Activated CD8-positive, alpha-beta memory T cell treated with anti-CD3 and anti-CD28 coated beads, Interleukin-2, amount 10 ng/mL, durations not matched to agents 7 days and 5 days (primary cell): ENCODE measurements at places on chromosomes 7 and 10. TPM values are rescaled to one million over a fixed set of nuclear protein-coding genes. Genes with fewer than 3 reads are reported as not detected.
A peak's percentile ranks its signal among the peaks of the same experiment; 100 is the strongest.

GRCh38 chr10:116602648-116603400 lies 12.1 kb downstream of the PNLIPRP1 start:
- H3K36me3 ChIP-seq: no peaks in the 10 kb centered on the region
- DNase-seq: no peak
- H3K4me3 ChIP-seq: no peak overlapping the region
- H3K4me1 ChIP-seq: no peaks in the 10 kb centered on the region
- H3K27me3 ChIP-seq: no peaks in the 10 kb centered on the region

DNA sequence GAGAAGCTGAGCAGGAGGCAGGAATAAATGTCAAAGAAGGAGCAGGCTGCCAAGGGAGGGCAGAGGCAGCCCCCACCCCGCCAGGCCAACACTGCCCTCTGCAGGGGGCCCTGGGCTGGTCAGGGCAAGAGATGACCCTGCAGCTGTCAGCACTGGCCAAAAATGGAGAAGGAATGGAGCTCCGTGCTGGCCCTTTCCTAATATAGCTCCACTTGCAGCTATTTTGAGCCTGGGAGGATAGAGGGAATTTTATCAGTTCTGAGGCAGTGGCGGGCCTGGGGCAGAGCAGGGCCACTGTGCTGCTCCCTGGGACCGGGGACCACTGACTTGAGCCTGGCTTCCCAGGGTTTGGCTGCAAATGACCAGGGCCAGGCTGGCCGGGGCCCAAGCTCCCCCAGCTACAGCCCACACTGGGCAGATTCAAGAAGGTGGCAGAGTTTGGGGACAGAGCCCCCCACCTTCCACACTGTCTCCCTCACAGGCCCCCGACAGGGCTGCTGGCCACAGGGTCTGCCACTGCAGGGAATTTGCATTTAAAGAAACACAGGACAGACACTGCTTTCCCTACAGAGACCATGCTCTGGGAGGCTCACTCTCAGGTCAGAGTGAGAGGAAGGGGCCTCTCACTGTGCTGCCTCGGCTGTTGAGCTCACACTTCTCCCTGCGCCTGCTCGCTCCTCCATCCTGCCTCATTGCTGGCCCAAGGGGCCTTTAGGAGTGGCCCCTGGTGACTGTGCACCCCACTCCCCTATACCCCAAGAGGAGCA lies 16.2 kb downstream of the LDB3 start:
- no peak for DNase-seq
- no peak overlapping the region for H3K4me3 ChIP-seq
- peaks cover 4% of the 10 kb centered on the region for H3K4me1 ChIP-seq
- no peak overlapping the region for H3K27ac ChIP-seq
- H3K36me3 ChIP-seq: no peaks in the 10 kb centered on the region

DNA sequence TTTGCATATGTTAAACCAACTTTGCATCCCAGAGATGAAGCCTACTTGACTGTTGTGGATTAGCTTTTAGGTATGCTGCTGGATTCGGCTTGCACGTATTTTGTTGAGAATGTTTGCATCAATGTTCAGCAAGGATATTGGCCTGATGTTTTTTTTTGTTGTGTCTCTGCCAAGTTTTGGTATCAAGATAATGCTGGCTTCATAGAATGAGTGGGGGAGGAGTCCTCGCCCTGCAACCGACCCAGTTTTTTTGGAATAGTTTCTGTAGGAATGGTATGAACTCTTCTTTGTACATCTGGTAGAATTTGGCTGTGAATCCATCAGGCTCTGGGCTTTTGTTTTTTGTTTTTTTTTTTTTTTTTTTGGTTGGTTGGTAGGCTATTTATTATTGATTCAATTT lies 147.9 kb downstream of the AHR start:
- DNase-seq: no peak
- H3K27ac ChIP-seq: no peak overlapping the region
- no peak overlapping the region for H3K4me3 ChIP-seq
- no peaks in the 10 kb centered on the region for H3K4me1 ChIP-seq
- H3K36me3 ChIP-seq: peaks cover 6% of the 10 kb centered on the region

FAM25C gene
- not detected for total RNA-seq

ADARB2 gene
- total RNA-seq: not detected

DNA sequence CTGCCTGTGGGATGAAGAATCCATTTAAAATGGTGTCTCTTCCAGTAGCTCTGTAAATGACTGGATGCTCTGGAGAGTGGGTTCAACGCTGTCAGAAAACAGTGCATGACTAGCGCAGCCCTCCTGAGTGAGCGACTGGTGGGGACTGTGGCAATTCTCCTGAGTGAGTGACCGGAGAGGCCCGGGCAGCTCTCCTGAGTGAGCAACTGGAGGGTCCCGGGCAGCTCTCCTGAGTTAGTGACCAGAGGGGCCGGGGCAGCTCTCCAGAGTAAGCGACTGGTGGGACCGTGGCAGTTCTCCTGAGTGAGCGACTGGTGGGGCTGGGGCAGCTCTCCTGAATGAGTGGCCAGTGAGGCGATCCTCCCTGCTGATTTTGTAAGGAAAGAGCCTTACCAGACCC lies 85.5 kb downstream of the WDR37 start:
- peaks cover 3% of the 10 kb centered on the region for H3K36me3 ChIP-seq
- peaks cover 45% of the 10 kb centered on the region for H3K27me3 ChIP-seq
- DNase-seq: peak; percentile 26
- H3K4me1 ChIP-seq: no peaks in the 10 kb centered on the region
- H3K4me3 ChIP-seq: no peak overlapping the region

HOXA1 gene
- total RNA-seq: 0.76 TPM

DNA sequence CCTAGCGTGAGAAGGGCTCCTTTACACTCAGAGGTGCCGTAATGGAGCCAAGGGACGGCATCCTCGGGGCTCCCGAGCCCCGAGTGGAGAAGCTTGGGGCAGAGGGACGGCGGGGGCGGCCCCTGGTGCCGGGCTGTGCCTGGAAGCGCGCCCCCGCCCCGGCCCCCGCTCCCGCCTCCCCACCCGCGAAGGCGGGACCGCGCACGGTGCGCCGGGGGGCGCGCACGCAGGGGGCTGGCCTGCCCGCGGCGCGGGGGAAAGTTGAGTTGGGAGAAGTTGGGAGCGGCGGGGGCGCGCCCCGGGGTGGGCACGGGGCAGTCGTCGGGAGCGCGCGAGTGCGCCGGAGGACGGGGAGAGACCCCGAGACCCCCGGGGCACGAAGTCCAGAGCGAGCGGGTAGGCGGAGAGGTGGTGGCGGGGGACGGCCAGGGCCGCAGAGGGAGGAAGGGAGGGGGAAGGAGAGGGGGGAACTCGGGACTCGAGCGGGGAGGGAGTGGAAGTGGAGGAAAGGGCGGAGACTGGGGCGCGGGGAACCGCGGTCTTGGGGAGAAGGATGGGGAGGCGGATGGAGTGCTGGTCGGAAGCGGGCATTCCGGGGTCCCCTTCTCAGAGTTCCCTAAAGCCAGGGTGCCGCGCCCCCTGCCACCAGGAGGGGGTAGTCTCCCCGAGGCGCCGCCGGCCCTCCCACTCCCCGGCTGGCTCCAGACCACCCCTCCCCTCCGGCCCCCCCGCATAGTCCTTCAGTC lies at the start of gene SLC4A2:
TSS of gene SLC4A2 (plus strand) at position 223 of the 746 bp plus-strand sequence. CDS start 2,399 bp downstream, outside the sequence.
- peak within 1 kb of the TSS; percentile 97 for H3K27ac ChIP-seq
- no peaks in the 10 kb centered on the region for H3K36me3 ChIP-seq
- DNase-seq: peak; percentile 78
- H3K4me1 ChIP-seq: peaks cover 34% of the 10 kb centered on the region

TSPAN33 gene
- total RNA-seq: 15.2 TPM

DNA sequence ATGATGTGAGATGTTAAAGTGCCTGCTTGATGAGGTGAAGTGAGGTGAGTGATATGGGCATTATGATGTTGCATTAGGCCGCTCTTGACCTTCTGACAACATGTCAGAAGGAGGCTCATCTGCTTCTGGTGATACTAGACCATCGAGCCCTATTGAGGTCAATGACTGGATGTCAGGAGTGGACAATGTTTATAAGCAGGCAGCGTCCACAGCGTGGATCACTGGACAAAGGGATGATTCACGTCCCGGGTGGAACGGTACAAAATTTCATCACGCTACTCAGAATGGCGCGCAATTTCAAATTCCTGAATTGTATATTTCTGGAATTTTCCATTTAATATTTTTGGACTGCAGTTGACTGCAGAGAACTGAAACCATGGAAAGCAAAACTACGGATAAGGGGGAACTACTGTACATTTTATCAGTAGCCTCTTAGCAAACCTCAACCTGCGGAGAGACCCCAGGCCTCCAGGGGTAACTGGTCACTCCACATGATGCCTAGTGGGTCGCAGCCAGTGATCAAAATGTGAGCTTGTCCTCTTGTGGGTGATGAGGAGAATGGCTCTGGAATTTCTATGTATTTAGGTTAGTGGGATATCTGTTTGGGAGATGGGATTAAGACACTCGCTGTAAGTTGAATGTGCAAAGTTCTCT lies 5.7 kb upstream of the ZCCHC24 start:
- DNase-seq: no peak
- H3K4me3 ChIP-seq: no peak overlapping the region
- H3K27me3 ChIP-seq: peaks cover 44% of the 10 kb centered on the region
- H3K27ac ChIP-seq: no peak overlapping the region
- H3K36me3 ChIP-seq: no peaks in the 10 kb centered on the region

- no peak overlapping the region for H3K4me3 ChIP-seq
- H3K36me3 ChIP-seq: no peaks in the 10 kb centered on the region
- no peak overlapping the region for H3K27ac ChIP-seq
- no peak for DNase-seq
- no peaks in the 10 kb centered on the region for H3K4me1 ChIP-seq
Observed at GRCh38 chr7:1761097-1761496, 91.0 kb downstream of the ELFN1 start.

DNA sequence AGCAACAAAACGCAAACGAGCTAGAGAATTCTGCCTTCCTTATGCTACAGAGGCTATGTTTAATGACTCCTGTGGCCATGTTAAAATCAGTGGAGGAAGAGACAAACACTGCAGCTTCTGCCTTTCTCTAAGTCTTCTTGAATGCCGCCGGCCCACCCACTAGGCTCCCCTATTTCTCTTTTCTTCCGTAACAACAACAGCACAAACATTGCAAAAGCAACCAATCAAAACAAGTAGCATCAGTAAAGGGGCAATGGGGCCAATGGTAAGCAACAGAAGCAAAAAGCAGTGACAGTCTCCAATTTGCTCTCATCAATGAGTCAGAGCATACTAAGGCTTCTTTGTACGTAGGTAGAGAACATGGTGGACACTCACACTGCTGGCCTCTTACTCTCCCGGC lies 26.8 kb downstream of the DNAJC1 start:
- peaks cover 1% of the 10 kb centered on the region for H3K36me3 ChIP-seq
- peaks cover 2% of the 10 kb centered on the region for H3K4me1 ChIP-seq
- H3K27ac ChIP-seq: no peak overlapping the region
- no peaks in the 10 kb centered on the region for H3K27me3 ChIP-seq
- no peak for DNase-seq

DNA sequence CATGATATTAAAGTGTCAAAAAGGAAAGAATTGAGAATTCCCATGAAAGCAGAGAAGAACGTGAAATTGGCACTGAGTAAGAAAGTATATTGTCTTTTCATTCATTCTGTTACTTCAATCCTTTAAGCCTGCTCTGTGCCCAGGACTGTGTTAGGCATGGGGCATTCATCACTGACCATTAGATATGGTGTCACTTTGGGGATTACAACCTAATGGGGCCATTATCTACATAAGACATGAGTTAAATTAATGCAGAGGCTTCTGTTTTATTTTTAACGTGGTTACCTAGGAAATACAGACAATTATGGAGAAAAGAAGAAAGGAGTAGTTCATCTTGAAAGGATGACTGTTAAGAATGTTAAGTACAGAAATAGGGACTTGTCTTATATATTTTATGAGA lies 163.5 kb upstream of the LRGUK start:
- no peak overlapping the region for H3K27ac ChIP-seq
- peaks cover 12% of the 10 kb centered on the region for H3K4me1 ChIP-seq
- no peak for DNase-seq

DNA sequence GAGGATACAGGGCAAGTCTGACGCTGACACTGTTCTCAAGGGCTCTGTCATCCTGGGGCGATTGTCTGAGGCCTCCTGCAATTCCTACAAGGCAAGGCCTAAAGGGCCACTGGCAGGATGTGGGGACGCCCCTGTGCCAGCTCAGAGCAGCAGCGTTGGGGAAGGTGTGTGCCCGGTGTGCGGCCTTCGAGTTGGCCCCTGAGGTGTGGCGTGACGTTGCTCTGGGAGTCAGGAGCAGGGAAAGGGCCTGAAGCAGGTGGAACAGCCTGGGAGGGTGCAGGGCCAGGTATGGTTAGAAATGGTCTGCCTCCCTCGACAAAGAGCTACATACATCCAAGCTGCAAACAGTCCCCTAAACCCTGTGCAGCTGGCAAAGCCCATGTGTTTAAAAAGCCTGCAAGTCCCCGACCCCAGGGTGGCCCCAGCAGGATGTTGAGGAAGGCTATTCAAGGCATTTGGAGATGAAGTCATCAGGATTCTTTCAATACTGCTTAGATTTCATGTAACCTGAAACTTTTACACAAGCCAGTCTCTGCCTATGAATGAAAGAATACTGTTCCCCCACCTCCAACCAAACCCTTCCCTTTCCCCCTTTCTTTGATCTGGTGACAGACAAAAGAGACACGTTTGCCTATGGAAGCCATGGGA lies 142.5 kb upstream of the TNS3 start:
- no peaks in the 10 kb centered on the region for H3K36me3 ChIP-seq
- H3K4me3 ChIP-seq: no peak overlapping the region
- H3K4me1 ChIP-seq: no peaks in the 10 kb centered on the region
- DNase-seq: no peak

TRIM74 gene
- 0.94 TPM for total RNA-seq

GRCh38 chr7:66157060-66157459 lies 42.4 kb downstream of the CRCP start:
- H3K27me3 ChIP-seq: no peaks in the 10 kb centered on the region
- no peak overlapping the region for H3K4me3 ChIP-seq
- peaks cover 44% of the 10 kb centered on the region for H3K36me3 ChIP-seq
- no peak for DNase-seq

CHN2 gene
- 10.1 TPM for total RNA-seq

DNA sequence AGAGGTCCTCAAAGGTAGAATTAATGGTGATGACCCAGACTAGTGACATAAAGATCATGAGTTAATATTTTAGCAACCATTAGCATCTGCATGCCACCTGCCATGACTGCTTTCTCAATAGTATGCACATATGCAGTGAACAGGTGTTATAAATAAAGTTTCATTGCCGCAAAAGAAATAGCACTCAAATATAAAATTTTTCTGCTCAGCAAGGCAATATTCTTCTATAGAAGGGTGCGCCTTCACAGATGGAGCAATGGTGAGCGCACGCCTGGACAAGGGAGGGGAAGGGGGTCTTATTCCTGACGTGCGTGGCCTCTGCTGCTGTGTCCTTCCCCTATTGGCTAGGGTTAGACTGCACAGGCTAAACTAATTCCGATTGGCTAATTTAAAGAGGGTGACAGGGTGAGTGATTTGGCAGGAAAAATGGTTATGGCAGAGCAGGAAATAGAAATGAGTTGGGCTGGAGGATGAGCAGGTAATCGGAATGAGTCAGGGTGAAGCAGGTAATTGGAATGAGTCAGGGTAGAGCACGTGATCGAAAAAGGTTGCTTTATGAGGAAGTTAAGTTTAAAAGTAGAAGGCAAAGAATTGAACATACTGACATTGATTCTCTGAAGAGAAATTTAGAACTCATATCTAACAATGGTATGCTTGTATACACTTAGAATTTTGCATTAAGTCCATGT lies 24.7 kb upstream of the TRIM24 start:
- DNase-seq: no peak
- H3K27ac ChIP-seq: no peak overlapping the region
- H3K36me3 ChIP-seq: no peaks in the 10 kb centered on the region
- H3K4me3 ChIP-seq: no peak overlapping the region
- H3K4me1 ChIP-seq: peaks cover 8% of the 10 kb centered on the region
- H3K27me3 ChIP-seq: no peaks in the 10 kb centered on the region

OGDHL gene
- 0.09 TPM for total RNA-seq

- H3K27me3 ChIP-seq: peaks cover 33% of the 10 kb centered on the region
- DNase-seq: no peak
- no peak overlapping the region for H3K4me3 ChIP-seq
- no peak overlapping the region for H3K27ac ChIP-seq
- peaks cover 2% of the 10 kb centered on the region for H3K4me1 ChIP-seq
Observed at GRCh38 chr7:195010-195829, 2.8 kb downstream of the FAM20C start.

BCL7B gene
- total RNA-seq: 87.0 TPM
